Mesenchymal stem cell (in vitro differentiated cells and primary cell): ENCODE measurements at places on chromosomes 5 and 9.

GRCh38 chr9:129750013-129750638, 2.7 kb downstream of the PTGES start:
- DNase-seq, result peak; percentile 54

DNA sequence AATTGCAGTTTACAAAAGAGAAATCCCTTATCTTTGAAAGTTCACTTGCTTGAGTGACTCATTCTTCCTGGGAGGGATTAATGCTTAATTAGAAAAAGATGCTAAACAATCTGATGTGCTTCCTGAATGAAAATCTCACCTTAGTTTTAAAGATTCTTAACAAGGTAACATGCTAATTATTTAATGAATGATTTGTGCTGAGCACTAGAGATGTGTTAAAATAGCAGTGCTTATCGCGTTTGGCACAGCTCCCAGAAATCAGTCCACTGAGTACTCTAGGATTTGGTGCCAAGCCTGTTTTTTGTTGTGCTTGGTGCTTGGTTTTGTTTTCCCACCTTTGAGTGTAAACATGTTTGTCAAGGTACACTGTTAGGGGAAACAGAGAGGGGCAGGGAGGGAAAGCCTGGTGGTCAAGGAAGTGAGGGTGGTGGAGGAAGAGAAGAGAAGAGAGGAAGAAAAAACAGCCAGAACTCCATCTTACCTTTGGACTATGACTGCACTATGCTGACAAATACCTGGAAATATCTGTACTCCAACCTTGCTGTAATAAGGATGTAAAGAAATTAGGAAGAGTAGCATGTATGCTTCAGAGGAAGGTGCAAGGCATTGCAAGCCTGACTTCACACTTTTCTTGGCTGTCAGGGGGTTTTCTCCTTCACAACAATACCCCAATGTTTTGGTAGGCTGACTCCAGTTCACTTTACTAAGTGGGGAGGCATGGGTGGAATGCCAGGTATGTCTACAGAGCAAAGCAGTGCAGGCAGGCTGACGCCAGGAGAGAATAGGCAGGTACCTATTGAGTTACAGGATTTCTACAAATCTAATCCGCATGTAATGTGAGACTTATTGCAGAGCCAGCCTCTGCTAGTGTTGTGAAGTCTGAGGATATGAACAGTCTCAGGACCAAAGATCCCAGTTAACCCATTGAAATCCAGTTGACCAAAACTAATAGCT, 157.2 kb upstream of the ISL1 start:
- no peak for DNase-seq

- DNase-seq, result peak; percentile 41
These were observed 45.4 kb upstream of the MYOT start for GRCh38 chr5:137822158-137822764.

DNA sequence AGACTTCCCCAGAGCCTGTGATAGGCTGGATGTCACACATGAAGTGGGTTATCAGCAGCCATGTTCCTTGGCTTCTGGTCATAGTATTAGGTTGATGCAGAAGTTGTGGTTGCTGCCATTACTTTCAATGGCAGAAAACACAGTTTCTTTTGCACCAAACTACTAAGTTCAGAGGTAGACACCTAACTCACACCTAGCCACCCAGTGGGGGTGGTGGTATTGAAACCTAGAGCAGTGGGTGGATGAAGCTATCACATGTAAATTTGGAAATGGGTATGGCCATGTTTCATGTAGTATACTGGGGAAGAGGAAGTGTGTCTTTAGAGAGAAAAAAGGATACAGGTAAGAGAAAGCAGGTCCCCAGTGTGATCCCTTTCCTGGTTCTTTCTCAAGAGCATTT, 347.9 kb upstream of the SEMA6A start:
- no peak for DNase-seq

- peak; percentile 84 for DNase-seq
These were observed 127.9 kb upstream of the PTGER4 start for GRCh38 chr5:40551496-40552491.

GRCh38 chr5:67308988-67309688, 112.5 kb upstream of the CD180 start:
- DNase-seq, result no peak

DNA sequence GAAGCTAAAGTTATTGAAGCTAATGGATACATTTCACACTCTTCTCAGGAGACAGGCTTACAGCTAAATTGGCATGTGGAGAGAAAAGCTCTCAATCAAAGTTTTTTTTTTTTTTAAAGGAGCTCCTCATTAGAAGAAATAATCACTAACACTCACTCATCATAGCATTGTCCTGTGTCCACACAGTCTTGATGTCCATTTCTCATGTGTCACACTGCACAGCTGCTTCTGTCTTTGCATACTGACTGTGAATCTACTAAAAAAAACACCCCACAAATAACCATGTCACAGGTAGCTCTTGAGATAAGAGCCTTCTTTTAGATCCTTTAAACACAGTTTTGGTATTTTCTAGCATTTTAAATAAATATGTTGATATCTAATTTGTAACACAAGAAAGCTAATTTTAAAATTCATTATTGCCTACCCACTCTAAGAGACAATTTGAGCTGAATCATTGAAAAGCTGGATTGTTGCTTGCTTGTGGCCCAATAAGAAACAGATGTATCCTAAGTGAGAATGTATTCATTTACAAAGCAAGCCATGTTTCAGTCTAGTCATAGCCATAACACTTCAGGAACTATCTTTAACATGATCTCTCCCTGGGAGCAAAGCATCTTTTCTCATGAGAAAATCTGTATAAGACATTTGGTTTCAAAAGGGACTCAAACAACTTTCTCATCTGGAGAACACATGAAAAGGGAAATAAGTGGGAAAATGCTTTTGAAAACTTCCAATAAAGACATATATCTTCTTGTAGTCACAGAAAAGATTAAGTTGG, 48.1 kb upstream of the PCSK1 start:
- DNase-seq, result no peak

GRCh38 chr5:59036274-59036961, 453.5 kb downstream of the RAB3C start:
- DNase-seq, result peak; percentile 95

- no peak for DNase-seq
These were observed 16.7 kb downstream of the MRRF start for GRCh38 chr9:122281368-122281767.

- DNase-seq, result no peak
These were observed 20.8 kb upstream of the CKMT2 start for GRCh38 chr5:81212211-81212751.

- no peak for DNase-seq
These were observed 72.5 kb downstream of the AP3B1 start for GRCh38 chr5:78221964-78222451.

GRCh38 chr5:57054671-57055070, 102.7 kb upstream of the MIER3 start:
- DNase-seq, result no peak

DNA sequence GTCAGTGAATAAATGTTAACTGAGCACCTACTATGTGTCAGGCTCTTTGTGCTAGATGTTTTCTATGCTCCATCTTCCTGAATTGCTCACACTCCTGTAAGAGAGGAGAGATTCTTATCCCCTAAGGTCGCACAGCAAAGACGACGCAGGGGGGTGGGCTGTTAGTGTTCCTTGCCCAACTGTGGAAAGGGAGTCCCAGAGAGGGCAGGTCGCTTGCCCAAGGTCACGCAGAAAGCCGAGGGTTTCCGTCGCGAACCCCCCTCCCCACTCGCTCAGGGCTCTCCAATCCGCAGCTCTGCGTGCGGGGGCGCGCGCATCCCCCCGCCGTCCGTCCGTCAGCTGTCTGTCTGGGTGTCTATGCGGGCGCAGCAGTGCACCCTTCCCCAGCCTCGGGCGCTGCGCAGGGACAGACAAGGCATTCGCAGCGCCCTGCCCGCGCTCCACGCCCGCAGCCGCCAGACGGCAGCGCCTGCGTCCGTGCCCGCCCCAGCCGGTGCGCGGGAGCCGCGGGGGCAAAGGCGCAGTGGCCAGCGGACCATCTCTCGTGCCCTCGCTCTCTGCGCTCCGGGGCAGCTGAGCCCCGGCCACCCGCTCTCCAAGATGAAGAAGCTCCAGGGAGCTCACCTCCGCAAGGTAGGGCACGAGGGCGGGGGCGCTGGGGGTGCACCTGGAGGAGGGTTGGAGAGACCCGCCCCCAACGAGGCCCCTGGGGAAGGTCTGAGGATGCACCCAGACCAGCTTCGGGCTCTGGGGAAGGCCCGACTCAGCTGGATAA, at the start of gene SLC6A7:
Gene SLC6A7 (plus strand): TSS at position 335 of the 775 bp plus-strand sequence. CDS start 266 bp downstream, at position 601.
- no peak for DNase-seq

DNA sequence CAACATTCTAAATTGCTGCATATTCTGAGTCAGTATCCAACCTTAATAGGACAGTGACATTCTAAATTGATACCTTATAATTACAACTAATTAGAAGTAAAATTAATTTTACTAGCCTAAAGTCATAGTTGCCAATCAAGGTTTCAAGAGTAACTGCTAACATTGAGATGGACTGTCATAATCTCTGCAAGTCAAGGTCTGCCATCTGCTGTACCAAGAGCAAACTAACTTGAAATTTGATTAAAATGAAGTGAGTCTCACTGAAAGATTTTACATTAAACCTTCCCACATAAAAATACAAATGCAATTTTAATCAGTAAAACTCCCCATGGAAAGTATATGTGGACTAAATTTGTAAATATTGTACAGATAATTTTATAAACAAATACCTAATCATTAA, 235.3 kb downstream of the PRDM9 start:
- DNase-seq, result no peak

DNA sequence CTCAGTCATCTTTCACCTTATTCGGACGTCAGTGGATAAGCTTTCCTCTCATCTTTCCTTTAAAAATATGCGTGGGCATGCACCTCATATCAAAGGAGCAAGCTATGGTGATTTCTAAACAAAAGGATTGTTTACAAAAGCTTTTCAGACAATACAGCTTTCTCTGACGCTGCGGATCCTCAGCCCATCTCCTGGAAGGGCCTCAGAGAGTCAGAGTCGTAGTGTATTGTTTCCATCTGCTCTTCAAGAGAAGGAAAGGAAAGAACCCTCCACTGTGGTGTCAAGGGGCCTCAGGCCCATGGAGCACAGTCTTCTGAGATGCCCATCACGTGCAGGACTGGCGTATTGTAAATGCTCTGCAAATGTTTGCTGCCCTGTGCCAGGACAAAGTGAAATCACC, 163.4 kb upstream of the MAP1B start:
- no peak for DNase-seq

- no peak for DNase-seq
These were observed 59.9 kb downstream of the ZFR start for GRCh38 chr5:32384621-32385020.

- DNase-seq, result no peak
These were observed 9.5 kb upstream of the IL3 start for GRCh38 chr5:132050661-132051552.
